ENCODE measurements at places on chromosomes 5 and 9.
A peak's percentile ranks its signal among the peaks of the same experiment; 100 is the strongest.

DNA sequence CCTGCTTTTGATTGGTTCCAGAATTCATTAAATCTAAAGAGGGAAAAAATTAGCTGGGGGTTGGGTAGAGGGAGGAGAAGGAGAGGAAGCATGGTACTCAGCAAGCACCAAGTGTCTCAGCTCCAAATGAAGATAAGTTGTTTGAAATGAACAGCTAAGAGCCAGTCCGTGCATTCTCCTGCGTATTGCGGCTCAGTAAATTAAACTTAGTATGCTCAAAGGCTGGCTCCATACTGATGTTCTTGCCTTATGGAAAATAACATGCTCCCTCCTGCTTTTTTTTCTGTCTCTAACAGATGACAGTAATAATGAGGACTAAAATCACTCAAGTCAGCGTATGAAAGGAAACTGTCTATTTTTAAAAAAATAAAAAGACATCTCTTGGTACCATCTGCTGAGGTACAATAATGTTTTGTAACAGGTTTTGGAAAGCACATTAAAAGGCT is 161.0 kb downstream of the SPATA31D1 start:
- no peak for DNase-seq

DNA sequence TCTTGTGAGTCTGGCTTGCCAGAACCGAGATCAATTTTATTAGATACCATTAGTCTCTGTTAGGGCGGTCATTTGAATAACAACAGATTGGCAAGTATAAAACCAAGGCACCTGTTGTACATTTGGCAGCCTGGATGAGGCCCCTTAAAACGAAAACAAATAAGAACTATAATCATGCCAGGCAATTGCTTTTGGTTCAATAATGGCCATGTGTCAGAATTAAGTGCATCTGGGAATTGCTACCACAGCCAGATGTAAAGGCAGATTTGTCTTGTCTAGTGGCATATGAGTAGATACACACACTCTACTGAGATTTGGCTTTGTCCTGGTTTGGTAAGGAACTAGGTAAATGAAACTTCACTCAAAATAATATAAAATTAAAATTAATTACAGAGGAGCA is 1046.2 kb upstream of the DMAC1 start:
- no peak for DNase-seq

DNA sequence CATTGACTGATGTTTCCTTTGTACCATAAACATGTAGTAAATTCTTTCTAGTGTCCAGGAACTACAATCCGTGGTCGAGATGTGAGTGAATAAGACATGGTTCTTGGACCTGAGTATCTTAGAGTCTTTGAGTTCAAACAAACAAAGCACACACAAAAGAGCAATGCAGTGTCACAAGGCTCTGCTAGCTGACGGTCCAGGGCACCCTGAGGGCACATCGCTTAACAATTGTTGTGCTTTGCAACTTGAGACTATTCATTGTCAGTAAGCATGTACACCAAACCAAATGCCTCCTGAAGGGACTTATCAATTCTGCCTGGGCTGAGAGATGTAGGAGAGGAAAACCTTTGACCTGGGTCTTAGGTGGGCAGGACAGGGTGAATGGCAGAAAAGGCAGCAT is 84.8 kb downstream of the CAMK4 start:
- no peak for DNase-seq

- DNase-seq: no peak
These were observed 432.8 kb upstream of the PTPRD start for GRCh38 chr9:11045589-11045988.

DNA sequence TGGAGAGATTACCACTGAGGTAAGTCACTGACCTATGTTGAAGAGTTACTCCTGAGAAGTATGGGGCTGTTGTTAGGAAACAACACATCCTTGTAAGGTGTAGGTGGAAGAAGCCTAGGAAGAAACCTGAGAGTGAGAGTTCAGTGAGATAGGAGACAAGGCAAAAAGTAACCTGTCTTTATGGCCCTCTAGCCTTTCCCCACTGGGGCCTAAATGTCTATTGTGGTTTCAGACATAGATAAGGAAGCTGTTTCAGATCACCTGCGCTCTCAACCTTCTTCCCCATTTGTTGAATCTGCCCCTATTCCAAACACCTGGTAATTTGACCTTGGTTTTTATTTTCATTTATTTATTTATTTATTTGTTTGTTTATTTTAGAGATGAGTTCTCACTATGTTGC is 397.1 kb upstream of the RORB start:
- DNase-seq: no peak

- DNase-seq: no peak
These were observed 625.5 kb downstream of the CHSY3 start for GRCh38 chr5:130529511-130530485.

DNA sequence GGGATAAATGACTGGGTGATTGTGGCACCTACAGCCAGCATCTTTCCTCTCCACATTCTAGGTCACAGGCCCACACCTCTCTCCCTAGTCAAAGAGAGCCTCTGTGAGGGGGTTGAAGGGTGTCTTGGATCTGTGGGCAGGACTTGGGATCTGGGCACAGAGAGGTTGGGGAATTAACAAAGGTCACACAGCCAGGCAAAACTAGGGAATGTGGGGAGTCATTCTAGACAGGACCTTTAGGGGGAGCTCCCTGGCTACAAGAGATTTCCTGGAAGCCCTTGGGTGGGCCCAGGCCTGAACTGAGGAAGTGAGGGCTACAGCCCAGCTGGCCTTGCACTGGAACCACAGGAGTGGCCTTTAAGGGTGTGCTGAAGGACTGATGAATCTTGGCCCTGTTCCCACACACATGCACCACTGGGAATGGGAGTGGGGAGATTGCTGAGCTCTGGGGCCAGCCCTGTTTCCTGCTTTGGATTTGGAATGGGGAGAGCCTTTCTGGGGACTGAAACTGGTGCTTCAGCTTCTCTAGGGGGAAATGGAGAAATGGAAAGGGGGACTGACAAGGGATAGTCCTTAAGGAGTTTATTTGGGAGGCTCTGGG is 12.4 kb upstream of the CXXC5 start:
- DNase-seq: peak; percentile 86

- no peak for DNase-seq
These were observed 102.5 kb upstream of the IFNK start for GRCh38 chr9:27421577-27421976.

- DNase-seq: peak; percentile 47
These were observed 11.8 kb upstream of the CXXC5 start for GRCh38 chr5:139636207-139636792.

DNA sequence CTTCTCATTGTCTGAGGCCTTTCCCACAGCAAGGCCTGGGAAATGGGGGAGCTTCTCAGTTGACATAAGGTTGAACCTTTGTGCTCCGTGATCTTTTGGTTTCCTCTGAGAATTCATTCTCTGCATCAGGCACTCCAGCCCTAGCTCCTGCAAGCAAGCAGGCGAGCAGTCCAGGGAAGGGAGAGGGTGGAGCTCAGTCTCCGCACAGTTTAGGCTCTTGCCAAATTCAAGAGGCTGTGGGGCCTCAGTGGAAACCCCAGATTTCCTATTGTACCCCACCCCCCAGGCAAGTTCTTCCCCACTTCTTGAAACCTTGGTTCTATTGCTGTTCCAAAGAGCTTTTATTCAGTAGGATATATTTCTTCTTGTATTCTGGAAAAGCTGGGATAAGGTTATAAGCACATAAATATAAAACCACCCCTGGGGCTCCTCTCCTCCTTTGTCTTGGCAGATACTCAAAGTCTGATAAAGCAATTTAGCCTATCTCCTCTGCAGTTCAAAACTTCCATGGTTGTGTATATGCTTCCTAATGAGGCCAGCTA is 147.2 kb downstream of the PDZD2 start:
- DNase-seq: no peak

- peak; percentile 53 for DNase-seq
These were observed 56.1 kb downstream of the MEF2C start for GRCh38 chr5:88826646-88827585.

DNA sequence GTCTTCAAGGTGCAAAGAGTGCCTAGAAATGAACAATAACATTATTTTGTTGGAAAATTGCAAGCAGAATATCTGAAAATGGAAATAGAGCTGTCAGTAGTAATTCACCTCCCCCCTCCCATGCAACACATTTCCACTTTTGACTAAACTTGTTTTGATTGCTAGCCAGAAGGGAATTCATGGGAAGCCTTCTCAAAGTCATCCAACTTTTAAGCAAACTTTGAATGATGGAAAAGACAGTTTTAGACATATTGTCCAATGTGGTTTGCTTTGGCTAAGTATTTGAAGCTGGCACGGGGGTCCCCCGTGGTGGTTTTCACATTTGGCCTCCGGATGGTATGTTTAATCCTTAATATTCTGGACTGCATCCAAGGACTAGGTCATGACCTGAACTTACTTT is 7.5 kb downstream of the NR2F1 start:
- DNase-seq: no peak

GRCh38 chr5:148952097-148952867 is 110.6 kb downstream of the SH3TC2 start:
- DNase-seq: peak; percentile 43

DNA sequence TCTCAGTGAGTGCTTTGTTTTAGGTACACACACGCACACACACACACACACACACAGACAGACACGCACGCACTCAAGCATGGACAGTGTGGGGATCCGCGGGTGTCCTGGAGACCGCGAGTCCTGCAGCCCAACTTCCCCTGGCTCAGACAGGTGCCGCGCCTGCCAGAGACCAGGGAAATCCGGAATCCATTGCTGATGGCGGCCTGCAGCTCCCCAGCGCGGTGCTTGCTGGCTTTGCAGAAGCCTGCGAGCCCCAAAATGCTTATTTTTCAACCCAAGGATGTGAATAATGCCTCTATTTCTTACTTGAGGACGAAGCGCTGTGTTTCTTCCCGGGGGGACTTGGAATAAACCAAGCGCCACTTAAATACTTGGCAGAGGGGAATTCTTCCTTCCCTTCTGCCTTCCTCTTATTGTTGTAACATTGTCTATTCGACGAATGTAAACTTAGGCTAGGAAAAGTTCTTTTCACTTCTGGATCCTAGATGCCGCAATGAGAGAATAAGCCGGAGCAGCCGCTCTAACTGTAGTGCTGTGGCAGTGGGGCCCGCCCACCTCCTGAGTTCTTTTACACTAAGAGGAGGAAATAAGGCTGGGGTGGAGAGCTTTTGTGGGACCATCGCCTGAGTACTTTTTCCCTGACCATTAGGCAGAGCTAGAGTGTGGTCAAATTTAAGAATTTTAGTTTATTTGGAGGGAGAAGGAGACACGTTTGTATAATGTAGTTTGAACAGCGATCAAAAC is 802 bp downstream of the ITGA2 start:
- no peak for DNase-seq

GRCh38 chr9:115200711-115201505 is 83.0 kb upstream of the TNC start:
- DNase-seq: no peak

DNA sequence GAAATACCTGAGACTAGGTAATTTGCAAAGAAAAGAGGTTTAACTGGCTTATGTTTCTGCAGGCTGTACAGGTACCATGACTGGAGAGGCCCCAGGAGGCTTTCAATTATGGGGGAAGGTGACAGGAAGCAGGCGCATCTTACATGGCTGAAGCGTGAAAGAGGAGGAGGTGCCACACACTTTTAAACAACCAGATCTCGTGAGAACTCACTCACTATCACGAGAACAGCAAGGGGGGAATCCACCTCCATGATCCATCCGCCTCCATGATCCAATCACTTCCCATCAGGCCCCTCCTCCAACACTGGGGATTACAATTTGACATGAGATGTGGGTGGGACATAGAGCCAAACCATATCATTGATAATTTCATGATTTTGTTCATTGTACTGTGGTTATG is 2.5 kb upstream of the MED27 start:
- no peak for DNase-seq

DNA sequence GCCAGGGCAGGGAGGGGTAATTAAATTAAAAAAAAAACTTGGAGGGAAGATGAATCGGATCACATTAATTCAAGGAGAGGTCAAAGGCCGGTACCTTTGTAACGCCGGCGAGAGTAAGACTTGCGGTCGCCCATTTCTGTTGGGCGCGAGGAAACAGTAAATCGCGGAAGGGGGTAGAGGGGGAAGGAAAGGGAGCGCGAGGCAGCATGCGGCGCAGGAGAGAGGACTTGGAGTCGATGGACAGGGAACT is 324 bp upstream of the RGMB start:
- DNase-seq: no peak

DNA sequence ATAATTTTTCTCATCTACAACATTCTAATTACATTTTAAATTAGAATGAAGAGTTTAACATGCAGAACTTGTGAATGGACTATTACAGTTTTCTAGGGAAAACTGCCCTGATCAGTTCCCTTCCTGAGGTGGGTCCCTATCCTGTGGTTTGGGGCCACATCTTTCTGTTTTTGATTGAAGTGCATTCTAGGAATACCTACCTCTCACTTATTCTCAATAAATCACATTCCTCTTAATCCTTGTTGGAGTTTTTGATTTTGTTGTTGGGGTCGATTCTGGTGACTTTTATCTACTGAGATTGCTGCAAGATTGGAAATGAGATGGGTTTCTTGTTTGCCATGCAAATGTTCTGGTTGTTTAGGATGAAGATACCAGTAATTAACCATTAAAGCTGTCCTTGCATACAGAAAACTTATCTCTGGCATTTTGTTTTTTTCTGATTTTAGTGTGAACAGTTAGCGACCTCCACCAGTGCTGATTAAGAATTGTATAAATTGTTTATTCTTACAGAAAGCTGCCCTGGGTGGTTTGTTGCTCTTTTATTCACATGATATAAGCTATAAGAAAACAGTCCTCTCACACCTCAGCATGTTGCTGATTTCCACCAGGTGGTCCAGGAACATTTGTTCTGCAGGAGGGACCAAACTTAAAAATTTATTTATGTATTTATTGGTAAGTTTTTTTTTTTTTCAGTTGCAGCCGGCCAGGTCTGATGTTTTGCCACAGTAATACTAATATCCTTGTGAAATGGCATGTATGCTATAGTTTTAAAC is 269.9 kb downstream of the FANCC start:
- no peak for DNase-seq

DNA sequence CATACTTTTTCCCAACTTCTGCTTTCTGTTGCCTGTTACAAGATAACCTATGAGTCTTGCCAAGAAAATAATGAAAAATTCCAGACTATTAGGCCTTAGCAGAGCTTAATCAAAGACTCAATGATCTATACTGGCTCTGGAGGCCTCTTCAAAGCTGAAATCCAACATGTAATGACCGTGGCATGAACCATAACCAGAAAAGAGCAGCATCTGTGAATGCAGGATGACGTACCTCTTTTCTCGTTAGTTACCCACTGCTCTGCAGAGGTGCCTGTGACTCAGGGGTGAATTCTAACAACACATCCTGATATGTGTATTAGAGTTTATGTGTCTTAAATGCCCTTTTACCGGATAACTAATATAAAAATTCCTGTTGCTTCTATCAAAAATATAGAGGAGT is 645.4 kb downstream of the PRELID2 start:
- no peak for DNase-seq

GRCh38 chr9:79623799-79624721 is 52.3 kb downstream of the TLE4 start:
- DNase-seq: peak; percentile 30

- no peak for DNase-seq
These were observed 29.8 kb downstream of the SSBP2 start for GRCh38 chr5:81721049-81721448.
